NCI-H1417 (cell line): ENCODE measurements at places on chromosomes 5 and 9.

GRCh38 chr5:112906637-112907036 lies 15.4 kb downstream of the REEP5 start:
- no peak for DNase-seq

GRCh38 chr9:129554649-129555048 lies 66.3 kb downstream of the C9orf50 start:
- DNase-seq, result no peak

GRCh38 chr5:40734986-40735385 lies 20.8 kb downstream of the TTC33 start:
- DNase-seq, result no peak

DNA sequence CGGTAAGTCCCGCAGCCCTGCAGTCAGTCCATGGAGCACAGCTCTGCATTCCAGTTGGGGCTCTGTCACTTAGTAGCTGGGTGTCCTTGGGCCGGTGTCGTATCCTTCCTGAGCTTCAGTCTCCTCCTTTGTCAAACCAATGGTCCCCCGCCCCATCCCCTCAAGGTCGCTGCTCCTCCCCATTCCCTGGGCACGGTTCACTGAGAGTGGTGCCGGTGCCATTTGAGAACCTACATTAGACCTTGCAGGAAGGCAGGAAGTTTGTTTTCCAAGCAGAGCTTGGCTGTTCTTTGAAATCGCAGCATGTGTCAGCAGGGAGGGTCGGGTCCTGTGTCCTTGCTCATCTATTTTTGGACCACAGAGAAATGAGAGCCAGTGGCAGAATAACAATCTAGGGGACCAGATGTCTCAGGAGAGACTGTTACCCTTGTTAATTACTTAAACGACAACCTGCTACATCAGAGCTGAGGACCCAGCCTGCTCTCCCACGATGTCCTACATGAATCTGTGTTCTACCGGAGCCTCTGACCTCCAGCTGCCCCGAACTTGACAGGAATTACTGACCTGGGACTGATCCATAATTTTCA lies 21.7 kb upstream of the BARHL1 start:
- peak; percentile 65 for DNase-seq

DNA sequence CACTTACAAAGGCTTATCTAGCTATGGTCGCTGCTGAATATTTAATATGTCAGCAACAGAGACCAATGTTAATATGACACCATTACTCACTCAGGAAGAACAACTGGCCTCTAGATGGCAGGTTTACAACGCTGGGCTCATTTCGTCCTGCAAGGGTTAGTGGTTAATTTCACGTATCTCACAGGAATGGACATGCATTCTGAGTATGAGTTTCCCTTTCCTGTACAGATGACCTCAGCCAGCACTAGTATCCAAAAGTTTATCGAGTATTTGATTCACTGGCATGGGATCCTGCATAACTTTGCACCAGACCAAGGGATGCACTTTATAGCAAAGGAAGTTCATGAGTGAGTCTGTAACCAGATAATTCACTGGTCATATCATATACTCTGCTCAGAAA lies 8.7 kb upstream of the TRPC7 start:
- DNase-seq, result peak; percentile 26

GRCh38 chr9:130973686-130974281 lies 34.7 kb upstream of the FIBCD1 start:
- no peak for DNase-seq

GRCh38 chr5:87645224-87645623 lies 232.5 kb upstream of the CCNH start:
- DNase-seq, result no peak

GRCh38 chr9:109317311-109317978 lies 3.4 kb downstream of the EPB41L4B start:
- DNase-seq, result peak; percentile 51

DNA sequence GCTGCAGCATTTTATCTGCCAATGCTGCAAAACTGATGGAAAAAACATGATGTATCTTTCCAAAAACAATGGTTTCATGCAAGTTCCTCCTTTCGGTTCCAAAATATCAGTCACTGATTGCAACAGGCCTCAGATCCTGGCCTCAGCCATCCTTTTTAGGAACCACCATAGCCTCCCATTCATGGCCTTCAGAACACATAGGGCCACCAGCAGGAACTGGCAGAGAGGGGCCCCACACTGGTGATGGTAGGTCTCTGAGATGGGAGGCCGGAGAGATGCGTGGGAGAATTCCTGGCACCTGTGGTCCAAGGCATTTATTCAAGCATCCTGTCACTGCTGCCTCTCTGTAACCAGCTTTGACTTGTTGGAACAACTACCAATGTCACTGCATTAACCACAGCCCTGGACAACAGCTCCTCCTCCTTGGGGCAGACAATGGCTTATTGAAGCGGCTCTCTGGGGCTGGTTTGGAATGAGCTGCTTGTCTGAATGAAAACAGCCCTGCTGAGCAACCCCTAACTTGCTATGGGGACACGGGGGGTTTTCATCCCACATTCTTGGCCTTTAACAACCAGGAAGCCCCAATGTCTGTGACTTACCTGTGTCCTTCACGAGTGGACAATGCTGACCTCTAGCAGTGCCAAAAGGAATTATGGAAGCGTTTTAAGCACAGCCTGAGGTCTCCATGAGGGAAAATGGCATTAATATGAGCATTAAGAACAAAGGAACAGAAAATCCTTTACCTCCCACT lies 108.1 kb downstream of the LHFPL2 start:
- DNase-seq, result no peak

GRCh38 chr9:91751922-91752321 lies 198.1 kb downstream of the ROR2 start:
- no peak for DNase-seq

- DNase-seq, result no peak
Observed at GRCh38 chr5:29079771-29080170, 2041.4 kb upstream of the CDH9 start.

DNA sequence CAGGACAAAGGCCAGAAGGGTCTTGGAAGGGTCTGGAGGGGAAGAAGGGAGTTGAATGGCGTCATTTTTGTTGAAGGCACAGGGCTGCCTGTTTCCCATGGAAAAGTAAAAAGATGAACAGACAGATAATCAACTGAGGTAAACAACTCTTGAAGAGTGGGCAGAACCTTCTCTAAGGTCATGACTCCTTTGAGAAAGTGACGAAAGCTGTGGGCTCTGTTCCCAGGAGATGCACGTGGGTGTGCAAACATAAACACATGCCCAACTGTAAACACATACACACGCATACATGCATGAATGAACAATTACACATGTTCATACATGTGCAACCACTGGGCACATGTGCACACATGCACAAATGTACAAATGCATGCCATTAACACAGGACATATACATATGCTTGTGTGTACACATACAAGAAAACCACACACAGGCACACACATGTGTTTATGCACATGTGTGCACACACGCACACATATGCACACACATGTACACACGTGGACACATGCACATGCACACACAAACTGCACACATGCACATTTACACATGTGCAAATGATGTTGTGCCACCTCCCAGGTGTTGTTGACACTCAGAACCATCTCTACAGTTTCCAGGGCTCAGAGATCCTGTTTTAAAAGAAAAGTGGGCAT lies 143.3 kb downstream of the GADD45G start:
- DNase-seq, result no peak

- peak; percentile 40 for DNase-seq
Observed at GRCh38 chr5:154721481-154722058, 33.6 kb upstream of the LARP1 start.

DNA sequence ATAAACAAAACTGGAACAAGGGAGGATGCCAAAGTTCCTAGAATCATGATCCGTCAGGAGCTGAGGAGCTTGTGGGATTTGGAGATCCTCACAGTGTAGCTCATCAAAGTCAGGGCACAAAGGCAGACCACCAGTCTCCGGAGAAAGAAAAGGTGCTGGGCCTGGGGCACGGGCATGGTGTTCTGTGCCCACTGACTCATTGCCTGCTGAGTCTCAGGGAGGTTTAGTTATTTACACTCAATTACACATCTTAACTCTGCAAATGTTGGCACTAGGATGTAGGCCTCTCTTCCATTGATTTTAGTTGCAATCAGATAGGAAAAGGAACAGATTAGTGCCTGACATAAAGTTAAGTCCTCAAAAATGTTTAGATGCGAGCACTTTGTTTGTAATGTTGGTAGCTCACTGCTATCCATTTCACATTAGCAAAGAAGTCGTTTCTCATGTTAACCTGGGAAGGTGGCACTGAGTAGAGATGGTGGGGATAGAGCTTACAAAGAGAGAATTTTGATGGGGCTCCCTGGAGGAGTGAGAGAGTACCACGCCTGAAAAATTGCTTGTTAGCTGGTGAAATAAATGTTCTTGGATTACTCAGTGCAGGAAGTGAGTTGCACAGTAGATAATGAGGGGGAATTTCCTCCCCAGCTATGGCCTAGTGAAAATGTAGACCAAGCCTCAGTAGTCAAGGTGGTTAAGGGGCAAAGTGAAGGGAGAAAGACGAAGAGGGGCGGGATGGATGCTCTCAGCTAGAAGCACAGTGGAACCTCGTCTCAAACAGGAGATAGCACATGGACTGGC lies 109.5 kb upstream of the CD180 start:
- DNase-seq, result no peak

GRCh38 chr5:112006721-112007120 lies 249.7 kb upstream of the NREP start:
- DNase-seq, result no peak

DNA sequence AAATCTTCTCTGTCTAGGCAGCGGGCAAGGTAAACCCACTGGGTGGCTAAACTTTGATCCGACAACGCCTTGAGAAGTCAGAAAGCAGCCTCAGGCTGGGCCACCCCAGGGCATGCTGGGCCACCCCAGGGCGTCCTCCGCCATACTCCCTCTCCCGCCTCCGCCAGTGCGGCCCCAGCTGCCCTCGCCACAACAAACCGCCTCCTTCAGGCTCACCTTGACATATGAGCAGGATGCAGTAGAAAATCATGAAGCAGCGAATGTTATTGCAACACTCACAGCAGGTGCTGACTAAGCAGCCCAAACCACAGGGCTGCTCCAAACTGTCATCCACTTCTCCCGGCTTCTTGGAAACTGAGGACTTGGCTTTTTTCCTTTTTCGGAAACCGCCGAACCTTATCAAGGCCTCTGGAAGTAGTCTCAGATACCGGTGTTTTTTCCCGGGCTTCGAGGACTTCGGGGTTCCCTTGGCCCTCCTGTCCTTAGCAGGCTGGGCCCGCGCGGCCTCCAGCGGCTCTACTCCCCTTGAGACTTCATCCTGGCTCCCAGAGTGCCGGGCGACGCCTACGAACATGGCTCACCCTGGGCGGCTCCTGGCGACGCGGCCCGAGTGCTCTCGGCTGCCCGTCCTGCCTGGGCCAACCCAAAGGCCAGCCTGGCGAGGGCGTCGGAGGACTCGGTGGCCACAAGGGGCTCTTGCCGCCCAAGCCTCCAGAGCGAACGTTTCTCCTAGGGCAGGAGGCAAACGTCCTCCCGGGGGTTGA lies at the start of gene SLCO6A1:
SLCO6A1 (minus strand) TSS at position 731 of the 764 bp plus-strand sequence; CDS start at position 574, 157 bp downstream.
- DNase-seq, result no peak

DNA sequence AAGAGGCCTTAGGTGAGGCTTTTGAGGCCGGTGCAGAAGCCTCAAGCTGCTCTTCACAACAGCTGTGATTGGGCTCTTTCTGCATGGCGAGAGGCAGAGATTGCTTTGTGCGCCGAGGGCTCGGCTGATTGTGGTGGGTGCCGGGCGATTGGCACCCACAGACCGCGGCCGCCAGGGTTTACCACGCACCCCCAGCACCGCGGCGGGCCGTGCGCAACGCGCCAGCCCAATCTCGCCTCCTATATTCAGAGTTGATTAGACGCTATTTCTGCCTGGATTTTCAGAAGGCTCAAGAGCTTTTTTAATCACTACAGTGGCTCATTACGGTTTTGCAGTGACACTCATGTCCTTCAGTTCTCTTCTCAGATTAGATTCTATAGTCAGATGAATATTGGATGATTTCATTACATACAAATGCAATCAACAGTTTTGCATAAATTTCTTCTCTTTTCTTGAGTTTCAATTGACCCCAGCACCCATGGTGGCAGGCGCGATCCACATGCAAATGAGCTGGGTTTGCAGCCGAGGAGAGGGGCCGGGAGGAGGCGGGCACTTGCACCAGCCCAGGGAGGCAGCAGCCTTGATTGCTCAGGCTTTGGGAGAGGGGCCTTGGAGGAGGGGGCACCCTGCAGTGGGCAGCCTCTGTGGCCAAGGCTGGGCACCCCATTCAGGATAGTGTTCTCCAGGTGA lies 33.8 kb upstream of the PTGS1 start:
- no peak for DNase-seq

DNA sequence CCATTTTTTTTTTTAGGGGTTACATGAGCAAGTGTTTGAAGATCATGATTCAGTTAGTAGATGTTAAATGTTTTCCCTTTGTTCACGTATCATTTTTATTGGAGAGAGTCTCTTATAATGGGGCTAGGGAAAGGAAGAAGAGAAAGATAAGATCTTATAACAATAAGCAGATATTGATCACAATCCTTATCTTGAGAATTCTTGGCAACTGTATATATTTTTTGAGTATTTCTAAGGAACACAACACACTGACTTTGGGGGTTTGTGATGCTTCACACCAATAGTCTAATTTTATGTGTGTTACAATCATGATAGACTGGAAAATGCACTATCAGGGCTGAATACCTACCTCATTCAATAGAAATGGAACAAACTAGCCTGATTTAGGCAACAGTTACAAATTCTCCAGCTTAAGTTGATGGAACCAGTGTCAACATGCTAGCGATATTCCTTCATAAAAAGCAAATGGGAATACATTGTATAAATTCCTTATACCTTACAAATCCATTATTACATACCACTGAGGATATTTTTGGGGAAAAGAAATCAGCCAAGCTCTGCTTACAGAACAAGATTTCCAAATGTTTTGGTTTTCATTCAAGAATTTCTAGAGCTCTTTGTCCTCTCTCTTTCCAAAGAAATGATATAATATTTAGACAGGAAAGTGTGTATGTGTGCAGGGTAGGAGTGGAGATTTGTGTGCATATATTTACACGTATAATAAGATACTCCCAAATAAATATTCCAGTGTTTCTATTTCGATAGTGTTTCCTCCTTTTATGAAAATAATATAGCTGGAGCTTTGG lies 41.5 kb downstream of the SVEP1 start:
- DNase-seq, result no peak

- peak; percentile 75 for DNase-seq
Observed at GRCh38 chr9:34612788-34613390, 992 bp upstream of the RPP25L start.

DNA sequence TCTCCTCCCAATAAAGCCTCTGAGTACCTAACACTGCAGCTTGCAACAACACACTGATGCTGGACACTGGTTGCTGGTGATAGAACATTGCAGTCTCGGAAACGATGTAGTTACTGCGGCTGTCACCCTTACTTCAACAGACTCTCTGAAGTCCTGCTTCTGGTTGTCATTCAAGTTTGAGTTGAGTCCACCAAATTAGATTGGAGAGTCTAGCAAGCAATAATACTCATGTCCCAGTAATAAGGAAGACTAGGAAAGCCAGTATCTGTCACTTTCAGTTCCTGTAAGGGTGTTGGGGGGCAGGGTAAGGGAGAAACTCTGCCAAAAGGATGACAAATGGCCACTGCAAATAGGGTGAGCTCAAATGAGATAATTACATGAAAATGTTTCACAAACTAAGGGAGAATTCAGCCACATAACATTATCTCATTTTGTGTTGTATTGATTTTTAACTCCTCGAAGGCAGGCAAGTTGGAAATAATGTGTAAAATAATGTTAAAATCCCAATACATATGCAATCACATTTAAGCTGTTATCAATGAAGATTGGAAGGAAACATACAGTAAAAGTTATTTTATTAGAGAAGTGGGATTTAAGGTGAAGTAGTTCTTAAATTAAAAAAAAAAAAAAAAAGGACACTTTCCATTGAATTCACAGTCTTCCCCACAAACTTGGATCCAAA lies 849 bp upstream of the IFT74 start:
- peak; percentile 7 for DNase-seq

- DNase-seq, result no peak
Observed at GRCh38 chr9:83794051-83794450, 23.5 kb downstream of the GKAP1 start.

- no peak for DNase-seq
Observed at GRCh38 chr5:145540375-145540774, 294.8 kb downstream of the PRELID2 start.
